ENCODE measurements at places on chromosomes 1 and 21.
A peak's percentile ranks its signal among the peaks of the same experiment; 100 is the strongest.

GRCh38 chr21:45905196-45905595, 76.4 kb upstream of the COL6A1 start:
- DNase-seq, result no peak

DNA sequence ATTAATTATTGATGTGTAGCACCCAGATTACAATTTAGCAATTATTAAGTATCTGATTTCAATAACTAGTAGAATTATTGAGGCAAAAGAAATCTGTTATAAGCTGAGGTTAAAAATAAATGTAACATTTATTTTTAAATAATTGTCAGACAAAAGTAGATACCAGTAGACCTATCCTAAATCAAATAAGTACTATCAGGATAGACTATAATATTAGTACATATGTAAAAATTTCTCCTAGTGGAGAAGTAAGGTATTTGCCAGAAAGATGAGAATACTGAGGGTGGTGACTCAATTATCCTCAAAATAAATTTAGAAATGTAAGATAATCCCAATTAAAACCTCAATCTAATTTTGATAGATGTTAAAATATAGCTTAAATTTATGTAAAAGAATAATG, 377.8 kb upstream of the CHRM3 start:
- DNase-seq, result no peak

GRCh38 chr1:224276771-224277487, 53.0 kb downstream of the NVL start:
- no peak for DNase-seq

GRCh38 chr1:35180776-35181374, 12.1 kb downstream of the SFPQ start:
- no peak for DNase-seq

GRCh38 chr1:71081697-71082080, 854 bp upstream of the ZRANB2 start:
- DNase-seq, result peak; percentile 5

GRCh38 chr1:35047188-35047858, 15.6 kb upstream of the ZMYM6 start:
- peak; percentile 57 for DNase-seq

DNA sequence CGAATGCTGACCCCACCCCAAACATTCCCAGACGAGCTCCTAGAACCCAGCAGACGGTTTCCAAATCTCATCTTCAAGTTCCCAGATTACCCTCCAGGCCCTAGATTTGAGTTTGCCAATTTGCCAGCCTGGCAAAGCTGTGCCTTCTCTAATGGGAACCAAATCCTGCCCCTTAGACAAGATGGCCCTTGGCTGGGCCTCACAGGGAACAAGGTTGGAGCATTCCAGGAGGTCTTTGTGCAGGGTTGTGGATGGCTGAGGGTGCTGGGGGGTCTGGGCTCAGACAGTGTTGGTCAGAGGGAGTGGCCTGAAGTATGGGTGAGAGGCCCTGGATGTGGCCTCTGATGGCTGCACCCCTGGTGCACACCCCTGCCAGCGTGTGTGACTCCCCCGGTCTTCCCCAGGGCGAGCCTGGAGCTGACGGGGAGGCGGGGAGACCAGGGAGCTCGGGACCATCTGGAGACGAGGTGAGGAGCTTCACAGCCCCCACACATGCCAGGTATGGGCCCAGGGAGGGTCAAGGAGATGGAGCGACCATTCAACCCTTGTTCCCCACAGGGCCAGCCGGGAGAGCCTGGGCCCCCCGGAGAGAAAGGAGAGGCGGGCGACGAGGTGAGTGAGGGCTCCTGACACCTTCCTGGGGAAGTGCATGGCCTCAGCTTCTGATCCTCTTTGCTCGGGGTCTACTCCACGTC, 10.2 kb downstream of the COL6A1 start:
- DNase-seq, result no peak

- DNase-seq, result no peak
These were observed 4.3 kb upstream of the CBR1 start for GRCh38 chr21:36065497-36066036.

GRCh38 chr1:240987928-240988327, 369.1 kb downstream of the RGS7 start:
- no peak for DNase-seq
